ENCODE measurements at places on chromosomes 7 and 10.

- no peaks in the 10 kb centered on the region for H3K36me3 ChIP-seq
- no peak overlapping the region for H3K27ac ChIP-seq
- no peak for DNase-seq
- H3K27me3 ChIP-seq, result no peaks in the 10 kb centered on the region
Observed at GRCh38 chr10:8065651-8066050, 11.2 kb downstream of the GATA3 start.

DNA sequence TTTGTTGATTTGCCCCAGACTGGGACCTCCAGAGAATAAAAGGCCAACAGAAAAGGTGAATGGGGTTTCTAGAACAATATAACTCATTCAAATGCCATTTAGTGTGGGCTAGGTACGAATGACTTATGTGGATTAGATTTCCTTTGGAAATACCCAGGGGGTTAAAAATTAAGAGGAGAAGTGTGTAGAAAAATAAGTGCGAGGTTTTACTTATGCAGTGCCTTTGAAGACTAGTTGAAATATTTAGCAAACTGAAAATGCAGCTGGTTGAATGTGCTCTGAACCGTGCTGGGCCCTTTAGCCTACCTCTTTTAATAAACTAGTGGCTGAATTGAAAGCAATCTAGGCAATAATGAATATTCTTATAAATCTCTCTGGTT lies 180.6 kb downstream of the LRMDA start:
- H3K4me3 ChIP-seq, result no peak overlapping the region
- peak overlapping the region; percentile 43 for H3K27ac ChIP-seq
- H3K4me1 ChIP-seq, result peaks cover 7% of the 10 kb centered on the region
- no peak for DNase-seq
- H3K27me3 ChIP-seq, result no peaks in the 10 kb centered on the region

DNA sequence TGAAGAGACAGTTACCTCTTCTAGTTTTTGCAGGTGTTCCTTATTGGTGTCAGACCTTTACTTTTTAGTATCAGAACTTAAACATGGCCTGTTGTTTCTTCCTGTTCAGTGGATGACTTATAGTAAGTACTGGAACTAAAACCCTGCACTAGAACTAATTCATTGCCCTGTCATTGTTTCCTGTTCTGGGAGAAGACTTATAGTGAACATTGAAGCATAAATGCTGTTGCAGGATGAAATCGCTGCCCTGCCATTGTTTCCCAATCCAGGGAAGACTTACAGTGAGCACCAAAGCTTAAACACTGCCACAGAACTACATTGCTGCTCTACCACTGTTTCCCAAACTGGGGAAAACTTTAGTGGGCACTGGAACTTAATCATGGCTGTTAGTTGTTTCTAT lies 13.1 kb downstream of the IPMK start:
- no peak for DNase-seq
- H3K36me3 ChIP-seq, result no peaks in the 10 kb centered on the region
- no peaks in the 10 kb centered on the region for H3K27me3 ChIP-seq
- no peaks in the 10 kb centered on the region for H3K4me1 ChIP-seq
- no peak overlapping the region for H3K4me3 ChIP-seq
- H3K27ac ChIP-seq, result no peak overlapping the region

- H3K36me3 ChIP-seq, result peaks cover 5% of the 10 kb centered on the region
- peak overlapping the region; percentile 80 for H3K27ac ChIP-seq
- no peaks in the 10 kb centered on the region for H3K27me3 ChIP-seq
- no peak for DNase-seq
- H3K4me1 ChIP-seq, result peaks cover 28% of the 10 kb centered on the region
- peak overlapping the region; percentile 65 for H3K4me3 ChIP-seq
Observed at GRCh38 chr10:35335133-35336083, 901 bp upstream of the CCNY start.

DNA sequence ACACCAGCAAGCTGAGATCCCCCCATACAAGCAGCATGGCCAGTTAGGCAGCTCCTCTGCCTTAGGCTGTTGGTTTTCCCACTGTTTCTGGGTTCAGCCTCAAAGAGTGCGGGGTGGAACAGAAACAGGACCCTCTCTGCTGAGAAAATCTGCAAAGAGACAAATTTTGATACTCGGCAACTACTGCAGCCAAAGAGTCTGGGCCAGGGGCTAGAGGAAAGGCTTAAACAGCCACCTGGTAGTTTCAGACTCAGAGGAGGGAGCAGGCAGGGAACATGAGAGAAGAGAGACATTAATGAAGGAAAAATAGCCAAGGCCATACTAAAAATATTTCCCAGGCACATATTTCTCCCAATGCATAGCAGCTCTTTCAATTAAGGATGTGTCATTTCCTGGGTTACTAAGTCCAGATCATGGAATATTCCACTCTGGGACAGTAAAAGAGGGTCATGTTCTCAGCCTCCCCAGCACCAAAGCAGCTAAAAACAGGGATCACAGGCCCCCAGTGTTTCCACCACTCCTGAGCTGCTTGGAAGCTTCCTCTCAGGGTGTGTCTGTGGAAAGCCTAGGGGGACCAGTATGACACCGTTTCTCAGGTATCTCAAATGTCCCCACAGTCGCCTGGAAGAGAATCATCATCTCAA lies 29.8 kb downstream of the PDLIM1 start:
- H3K27ac ChIP-seq, result peak overlapping the region; percentile 90
- H3K27me3 ChIP-seq, result no peaks in the 10 kb centered on the region
- peaks cover 23% of the 10 kb centered on the region for H3K4me1 ChIP-seq
- H3K4me3 ChIP-seq, result peak overlapping the region; percentile 25
- DNase-seq, result no peak

DNA sequence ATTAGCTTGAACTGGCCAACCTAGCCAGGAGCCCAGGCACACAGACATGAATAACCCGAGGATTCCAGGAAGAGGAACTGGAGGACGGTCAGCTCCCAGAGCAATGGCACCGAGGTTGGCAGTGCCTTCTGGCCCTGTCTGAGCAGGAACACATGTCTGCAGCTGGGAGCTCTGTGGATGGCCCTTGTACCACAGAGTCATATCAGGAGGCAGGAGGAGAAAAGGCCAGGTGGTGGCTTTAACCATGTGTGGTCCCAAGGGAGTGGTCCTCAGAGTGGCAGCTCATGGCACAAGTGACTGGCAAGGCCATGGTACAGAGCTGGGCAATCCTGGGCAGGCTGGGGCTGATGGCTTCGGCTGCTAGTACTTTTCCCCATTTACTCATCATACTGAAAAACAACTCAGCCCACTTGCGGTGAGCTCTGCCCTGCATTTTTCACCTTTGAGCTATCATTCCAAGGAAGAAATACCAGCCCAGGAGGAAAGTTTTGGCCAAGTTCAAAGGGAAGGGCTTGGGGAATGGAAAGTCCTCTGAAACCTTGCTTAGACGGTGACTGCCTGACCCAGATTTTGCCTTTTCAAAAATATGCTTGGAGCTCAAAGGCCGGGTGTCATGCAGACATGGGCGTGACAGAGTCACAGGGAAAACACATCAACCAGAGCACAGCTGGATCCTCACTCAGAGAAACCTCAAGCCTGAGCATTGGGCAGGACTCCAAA lies 25.7 kb upstream of the LOXL4 start:
- no peaks in the 10 kb centered on the region for H3K36me3 ChIP-seq
- no peak overlapping the region for H3K27ac ChIP-seq
- no peak overlapping the region for H3K4me3 ChIP-seq
- H3K4me1 ChIP-seq, result no peaks in the 10 kb centered on the region
- DNase-seq, result peak; percentile 58

DNA sequence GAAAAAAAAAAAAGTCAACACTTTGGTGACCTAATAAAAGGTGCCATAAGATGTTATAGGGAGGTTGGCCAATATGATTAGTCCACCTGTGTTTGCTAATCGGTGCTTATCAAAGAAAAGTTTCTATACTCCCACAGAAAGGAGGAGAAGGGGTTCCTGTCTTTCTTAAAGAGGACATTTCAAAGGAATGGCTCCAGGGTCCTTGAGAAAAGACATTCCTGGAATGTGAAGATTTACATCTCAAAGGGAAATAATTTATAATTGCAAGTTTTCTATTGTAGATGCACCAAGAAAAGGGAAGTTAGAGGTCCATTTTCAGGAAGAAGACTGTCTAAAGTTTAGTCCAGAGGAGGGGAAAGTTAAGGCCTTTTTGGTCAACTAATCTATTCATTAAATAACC lies 715.3 kb downstream of the NXPH1 start:
- H3K27ac ChIP-seq, result no peak overlapping the region
- no peak for DNase-seq
- H3K27me3 ChIP-seq, result no peaks in the 10 kb centered on the region
- no peak overlapping the region for H3K4me3 ChIP-seq

DNA sequence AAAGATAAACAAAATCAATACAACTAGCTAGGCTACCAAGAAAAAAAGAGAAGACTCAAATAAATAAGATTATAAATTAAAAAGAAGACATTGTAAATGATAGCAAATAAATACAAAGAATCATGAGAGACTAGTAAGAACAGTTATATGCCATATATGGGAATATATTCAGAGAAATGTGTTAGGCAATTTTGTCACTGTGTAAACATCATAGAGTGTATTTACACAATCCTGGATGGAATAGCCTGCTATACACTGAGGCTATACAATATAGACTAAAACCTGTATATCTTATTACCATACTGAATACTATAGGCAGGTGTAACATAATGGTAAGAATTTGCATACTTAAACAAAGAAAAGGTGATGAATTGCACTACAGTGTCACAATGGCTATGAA lies 717.4 kb downstream of the PARD3 start:
- DNase-seq, result no peak
- no peaks in the 10 kb centered on the region for H3K36me3 ChIP-seq
- H3K27ac ChIP-seq, result peak overlapping the region; percentile 6
- H3K4me1 ChIP-seq, result peaks cover 4% of the 10 kb centered on the region
- H3K27me3 ChIP-seq, result no peaks in the 10 kb centered on the region
